ENCODE measurements at places on chromosomes 2 and 18. TPM values are rescaled to one million over a fixed set of nuclear protein-coding genes. Genes with fewer than 3 reads are reported as not detected.

PLGLB1 gene
- total RNA-seq, result 4.0 TPM

DNA sequence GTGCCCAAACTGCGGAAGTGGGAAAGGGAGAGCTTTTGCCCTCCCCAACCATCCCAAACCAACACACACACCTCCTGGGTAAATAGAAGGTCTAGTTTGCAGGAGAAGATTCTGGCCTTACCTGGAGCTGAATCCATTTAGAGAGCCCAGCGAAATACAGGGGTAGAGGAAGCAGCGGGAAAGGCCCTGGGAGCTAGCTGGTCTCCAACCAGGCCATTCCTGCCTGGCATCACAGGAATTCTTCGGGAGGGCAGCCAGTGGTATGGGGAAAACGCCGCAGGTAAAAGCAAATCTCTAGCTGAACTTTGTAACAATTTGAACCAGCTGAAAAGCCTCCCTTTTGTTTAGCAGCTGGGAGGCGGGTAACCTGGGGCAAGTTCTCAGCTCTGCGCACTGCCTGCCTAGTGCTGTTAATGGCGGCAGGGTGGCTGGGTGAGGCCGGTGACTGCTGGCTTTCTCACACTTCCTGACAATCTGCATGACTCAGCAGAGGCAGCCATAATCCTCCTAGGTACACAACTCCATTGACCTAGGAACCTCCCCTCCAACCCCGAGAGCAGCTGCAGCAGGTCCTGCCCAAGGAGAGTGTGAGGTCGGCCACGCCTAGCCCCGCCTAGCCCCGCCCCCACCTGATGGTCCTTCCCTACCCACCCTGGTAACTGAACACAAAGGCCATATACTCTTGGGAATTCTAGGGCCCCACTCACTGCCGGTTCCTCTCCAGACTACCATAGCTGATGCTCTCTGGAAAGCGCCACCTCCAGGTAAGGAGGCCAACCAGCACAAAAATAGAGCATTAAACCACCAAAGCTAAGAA lies 483.8 kb upstream of the REG3G start:
- DNase-seq, result no peak

- DNase-seq, result no peak
Observed at GRCh38 chr2:10500601-10501361, 52.7 kb upstream of the ODC1 start.

GRCh38 chr18:39486268-39486667 lies 1920.7 kb upstream of the CELF4 start:
- DNase-seq, result no peak

- DNase-seq, result peak; percentile 87
Observed at GRCh38 chr2:127649684-127650040, 3.7 kb downstream of the GPR17 start.

GRCh38 chr2:69952336-69953115 lies 8.9 kb downstream of the ASPRV1 start:
- peak; percentile 31 for DNase-seq

DNA sequence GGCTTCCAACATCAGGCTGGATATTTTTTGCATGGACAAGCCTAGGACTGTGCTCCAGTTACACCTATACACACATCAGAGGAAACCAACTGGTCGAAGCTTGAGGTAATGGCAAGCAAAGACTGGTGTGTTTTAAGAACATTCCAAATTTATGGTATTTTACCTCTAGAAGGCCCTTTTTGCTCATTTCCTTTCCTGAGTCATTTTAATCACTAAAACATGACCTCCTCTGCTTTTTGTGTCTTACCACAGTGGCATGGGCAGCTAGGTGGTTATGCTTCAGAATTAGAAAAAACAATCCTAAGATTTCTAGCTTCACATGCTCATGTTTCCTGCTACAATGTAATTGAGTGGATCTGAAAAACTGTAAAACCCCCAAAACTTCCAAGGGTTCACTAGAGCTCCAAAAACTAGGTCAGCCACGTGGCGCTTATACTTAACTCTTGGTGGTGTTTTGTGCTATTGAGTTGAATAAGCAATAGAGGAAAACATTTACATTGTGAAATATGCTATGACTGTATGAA lies 30.6 kb upstream of the CHRNA1 start:
- no peak for DNase-seq

- DNase-seq, result no peak
Observed at GRCh38 chr18:49560624-49561288, 1.1 kb upstream of the LIPG start.

STPG4 gene
- 0.28 TPM for total RNA-seq

DNA sequence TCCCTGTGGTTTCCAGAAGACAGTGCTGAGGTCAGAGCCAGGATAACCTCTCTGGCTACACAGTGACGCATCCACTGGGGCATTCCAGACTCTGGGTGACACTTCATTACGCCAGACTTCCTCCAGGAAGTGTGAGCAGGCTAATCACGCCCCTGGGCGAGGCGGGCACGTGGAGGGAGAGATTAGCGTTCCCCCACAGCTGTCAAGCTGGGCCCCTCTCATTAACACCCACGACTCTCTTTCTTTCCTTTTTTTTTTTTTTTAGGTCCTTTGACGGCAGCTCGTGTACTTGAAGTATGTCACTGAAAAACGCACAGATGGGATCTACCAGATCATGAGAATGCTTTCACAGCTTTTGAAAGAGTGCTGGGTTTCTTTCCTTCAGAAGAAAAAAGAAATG lies 274.6 kb downstream of the AFF3 start:
- DNase-seq, result no peak

SLC23A3 gene
- 0.83 TPM for total RNA-seq

CROCC2 gene
- not detected for total RNA-seq

GRCh38 chr2:157182834-157183396 lies 74.6 kb upstream of the GALNT5 start:
- no peak for DNase-seq

KLHL41 gene
- total RNA-seq, result 0.68 TPM

- no peak for DNase-seq
Observed at GRCh38 chr2:160463245-160463644, 30.4 kb downstream of the RBMS1 start.

- DNase-seq, result no peak
Observed at GRCh38 chr18:76374330-76375281, 120.4 kb downstream of the ZNF516 start.

DNA sequence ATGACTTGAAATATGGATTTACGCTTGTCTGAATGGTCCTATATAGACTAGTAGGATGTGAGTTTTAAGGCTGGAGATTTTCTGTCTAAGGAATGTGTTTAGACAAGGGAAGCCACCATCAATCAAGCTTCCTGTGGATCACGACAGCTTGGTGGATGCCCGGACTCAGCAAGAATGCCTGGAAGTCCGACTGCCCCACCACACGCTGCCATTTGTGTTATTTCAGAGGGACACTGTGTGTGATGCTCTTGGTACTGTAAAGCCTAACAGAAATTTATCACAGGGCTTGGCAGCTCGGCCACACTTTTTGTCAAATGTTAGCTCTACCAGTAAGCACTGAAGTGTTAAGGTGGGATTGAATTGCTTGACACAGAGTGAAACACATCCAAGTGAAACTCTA lies 127.1 kb upstream of the CDH7 start:
- no peak for DNase-seq

Measured in adrenal gland (tissue), 19 donors.